Lower leg skin (tissue), 4 donors: ENCODE measurements at places on chromosomes 4 and X. TPM values are rescaled to one million over a fixed set of nuclear protein-coding genes. Genes with fewer than 3 reads are reported as not detected.
A peak's percentile ranks its signal among the peaks of the same experiment; 100 is the strongest.

DNA sequence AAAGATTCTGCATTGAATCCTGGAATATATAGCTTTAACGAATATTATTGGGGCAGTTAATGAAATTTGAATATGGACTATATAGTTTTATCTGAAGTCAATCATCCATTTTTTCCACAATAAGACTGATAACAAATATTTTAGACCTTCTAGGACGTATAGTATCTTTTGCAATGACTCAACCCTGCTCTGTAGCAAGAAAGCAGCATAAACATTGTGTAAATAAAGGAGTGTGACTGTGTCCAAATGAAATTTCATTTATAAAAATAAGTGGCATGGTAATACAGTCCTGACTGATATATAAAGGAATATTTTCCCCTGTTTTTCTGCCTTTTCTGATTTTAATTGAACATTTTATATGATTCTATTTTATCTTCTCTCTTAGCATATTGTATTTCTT, 947.7 kb upstream of the SLIT2 start:
- no peak for DNase-seq

DNA sequence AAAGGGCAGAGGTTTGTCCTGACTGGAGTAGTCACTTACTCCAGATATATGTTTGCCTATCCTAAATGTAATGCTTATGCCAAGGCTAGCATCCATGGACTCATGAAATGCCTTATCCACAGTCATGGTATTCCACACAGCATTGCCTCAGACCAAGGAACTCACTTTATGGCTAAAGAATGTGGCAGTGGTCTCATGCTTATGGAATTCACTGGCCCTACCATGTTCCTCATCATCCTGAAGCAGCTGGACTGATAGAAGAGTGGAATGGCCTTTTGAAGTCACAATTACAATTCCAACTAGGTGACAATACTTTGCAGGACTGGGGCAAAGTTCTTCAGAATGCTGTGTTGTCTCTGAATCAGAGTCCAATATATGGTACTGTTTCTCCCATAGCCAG, 1014.8 kb downstream of the RAPGEF2 start:
- no peak for DNase-seq

GRCh38 chr4:38150766-38151165, 190.6 kb downstream of the PTTG2 start:
- no peak for DNase-seq

DNA sequence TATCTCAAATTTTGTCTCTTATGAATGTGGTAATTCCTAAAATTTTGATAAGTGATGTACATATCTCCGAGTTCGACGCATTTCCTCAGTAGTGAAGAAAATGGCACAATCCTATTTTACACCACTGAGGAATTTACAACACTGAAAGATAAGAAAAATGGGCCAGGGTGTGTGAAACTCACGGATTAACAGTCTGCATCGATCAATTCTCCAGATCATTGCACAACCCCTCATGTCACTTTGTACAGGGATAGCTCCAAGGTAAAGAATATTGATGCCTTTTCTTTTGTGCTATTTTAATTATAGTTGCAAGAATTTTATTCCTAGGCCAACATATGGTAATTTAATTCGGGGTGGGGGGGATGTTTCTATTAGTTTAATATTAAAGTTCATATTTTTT, 268.7 kb upstream of the VCX3A start:
- DNase-seq, result no peak

SPIN2A gene
- total RNA-seq, result not detected

DNA sequence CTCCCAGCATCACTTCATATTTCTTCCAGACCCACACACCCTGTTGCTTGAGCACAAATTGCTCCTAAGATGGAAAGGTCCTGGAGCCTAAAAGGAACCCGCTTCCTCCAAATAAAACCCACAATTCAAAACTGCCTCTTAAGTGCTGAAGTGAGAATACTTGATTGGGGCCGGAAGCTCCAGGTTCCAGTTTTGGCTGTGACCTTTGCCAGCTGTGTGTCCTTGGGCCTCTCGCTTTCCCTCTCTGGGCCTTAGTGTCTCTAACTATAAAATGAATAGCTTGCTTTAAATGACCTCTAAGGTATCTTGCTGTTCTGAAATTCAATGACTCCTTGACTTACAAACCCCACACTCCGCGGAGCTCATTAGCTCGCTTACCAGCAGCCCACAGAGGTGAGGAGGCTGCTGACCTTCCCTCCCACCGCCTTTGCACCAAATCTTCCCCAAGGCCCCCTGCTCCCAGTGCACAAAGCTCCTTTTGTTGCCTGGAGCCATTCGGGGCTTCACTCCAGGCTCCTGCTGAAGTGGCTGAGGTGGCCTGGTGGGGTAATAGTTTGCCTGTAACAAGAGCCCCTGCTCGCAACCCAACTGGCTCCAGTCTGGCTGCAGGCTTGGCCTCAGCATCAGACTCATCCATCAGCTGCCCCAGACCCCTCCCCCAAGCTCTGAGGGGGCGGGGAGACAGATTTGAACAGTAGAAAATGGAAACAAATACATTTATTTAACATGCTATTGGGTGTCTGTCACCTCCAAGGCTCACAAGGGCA, 21.8 kb downstream of the STARD8 start:
- no peak for DNase-seq

GRCh38 chrX:18674788-18675735, 3.2 kb upstream of the RS1 start:
- peak; percentile 64 for DNase-seq

DMD gene
- 27.5 TPM for total RNA-seq

DNA sequence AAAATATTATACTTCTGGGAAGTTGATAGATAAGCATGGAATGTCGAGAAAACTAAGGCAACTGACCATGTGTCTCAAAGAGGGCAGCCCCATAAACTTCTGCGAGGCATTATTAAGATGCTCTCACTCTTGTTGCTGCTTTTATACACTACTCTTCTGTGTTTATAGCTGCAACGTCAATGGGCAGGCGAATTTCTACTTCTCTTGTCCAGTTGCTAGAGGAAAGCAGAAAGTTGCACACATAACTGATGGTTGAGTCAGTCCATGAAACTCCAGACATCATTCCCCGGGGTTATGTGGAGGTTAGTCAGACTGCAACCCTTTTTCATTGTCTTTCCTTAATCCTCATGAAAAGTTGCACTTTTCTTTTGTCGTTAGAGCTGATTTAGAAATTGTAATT, 39.8 kb downstream of the VCX3B start:
- DNase-seq, result no peak

DNA sequence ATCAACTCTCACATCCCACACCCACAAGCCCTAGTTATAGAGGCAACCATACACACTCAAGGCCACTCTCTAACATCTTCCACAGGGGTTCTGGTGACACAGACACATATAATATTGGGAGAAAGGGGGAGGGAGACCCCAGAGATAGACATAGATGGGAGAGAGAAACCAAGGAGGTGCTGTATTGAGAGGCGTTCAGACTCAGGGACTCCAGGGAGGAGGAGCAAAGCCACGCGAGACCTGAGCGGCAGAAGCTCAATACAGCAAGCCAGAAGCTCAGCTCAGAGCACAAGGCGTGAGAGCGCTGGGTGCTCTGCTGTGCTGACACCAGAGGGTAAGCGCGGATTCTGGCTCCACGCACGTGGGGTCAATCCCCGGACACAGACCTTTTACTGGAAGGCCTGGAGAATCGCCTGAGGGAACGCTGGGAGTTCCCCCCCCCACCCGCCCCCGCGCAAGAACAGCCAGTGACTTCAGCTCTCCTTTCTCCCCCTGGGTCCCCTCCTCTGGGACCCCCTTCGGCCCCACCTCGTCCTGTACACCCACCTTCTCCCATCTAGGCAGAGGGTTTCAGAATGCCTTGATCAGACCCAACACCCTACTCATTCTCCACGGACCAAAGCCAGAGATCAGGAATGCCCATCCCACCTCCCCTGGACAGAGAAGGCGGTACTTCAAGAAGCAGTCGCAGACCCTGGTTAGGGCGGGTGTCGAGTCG, 8.7 kb downstream of the MSX1 start:
- DNase-seq, result no peak

DNA sequence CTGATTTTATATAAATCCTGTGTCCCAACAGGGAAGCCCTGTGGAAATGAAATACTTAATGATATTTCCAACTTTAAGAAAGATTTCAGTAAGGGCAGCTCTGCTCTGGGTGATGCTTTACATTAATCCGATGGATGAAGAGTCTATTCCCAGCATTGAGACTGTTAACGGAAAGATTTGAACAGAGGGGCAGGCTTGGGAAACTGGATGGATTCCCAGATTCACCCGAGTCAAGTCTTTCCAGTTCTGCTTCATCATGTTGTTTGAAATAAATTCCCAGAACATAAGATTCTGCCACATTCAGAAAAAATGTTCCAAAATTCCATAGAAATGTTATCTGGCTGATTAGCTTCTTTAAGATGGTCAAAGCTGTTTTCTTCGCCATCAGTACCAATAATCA, 246.0 kb downstream of the FBXW7 start:
- DNase-seq, result no peak

DNA sequence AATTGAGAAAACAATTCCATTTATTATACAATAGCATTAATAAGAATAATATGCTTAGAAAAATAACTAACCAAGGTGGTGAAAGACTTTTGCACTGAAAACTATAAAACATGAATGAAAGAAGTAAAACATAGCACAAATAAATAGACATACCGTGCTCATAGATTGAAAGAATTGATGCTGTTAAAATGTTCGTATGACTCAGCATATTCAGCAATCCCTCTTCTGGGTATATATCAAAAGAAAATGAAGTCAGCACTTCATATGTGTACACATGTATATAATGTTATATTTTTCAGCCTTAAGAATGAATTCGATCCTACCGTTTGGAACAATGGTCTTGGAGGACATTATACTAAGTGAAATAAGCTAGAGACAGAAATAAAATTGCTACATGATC, 716.3 kb downstream of the GLUD2 start:
- DNase-seq, result no peak

SH3RF1 gene
- total RNA-seq, result 14.2 TPM
